Fibroblast of the aortic adventitia (primary cell): ENCODE measurements at places on chromosomes 7 and 10. TPM values are rescaled to one million over a fixed set of nuclear protein-coding genes. Genes with fewer than 3 reads are reported as not detected.

The SPDYE5 gene
- 0.09 TPM in 1 of 2 replicates, not detected in the other for total RNA-seq

The CADPS2 gene
- total RNA-seq: 16.0 and 26.9 TPM in 2 replicates

The RBM28 gene
- total RNA-seq: 14.7 and 66.7 TPM in 2 replicates

The CPA2 gene
- total RNA-seq: not detected in 2 replicates

The HABP2 gene
- not detected in 2 replicates for total RNA-seq

The SFTPD gene
- not detected in 2 replicates for total RNA-seq

The PNLIPRP1 gene
- not detected in 2 replicates for total RNA-seq

The SSC4D gene
- total RNA-seq: 0.36 and 1.5 TPM in 2 replicates

The CLCN1 gene
- total RNA-seq: 0.16 TPM in 1 of 2 replicates, not detected in the other

The TAS2R4 gene
- total RNA-seq: 2.3 and 4.5 TPM in 2 replicates

The TFR2 gene
- total RNA-seq: 0.08 and 1.2 TPM in 2 replicates

The COL1A2 gene
- total RNA-seq: 4,453 and 32,213 TPM in 2 replicates

The UTF1 gene
- not detected in 2 replicates for total RNA-seq

The CPEB3 gene
- total RNA-seq: 0.99 and 1.7 TPM in 2 replicates

The PTPRN2 gene
- 0.09 and 2.5 TPM in 2 replicates for total RNA-seq

The NRCAM gene
- total RNA-seq: 2.3 and 5.4 TPM in 2 replicates

The PARG gene
- total RNA-seq: 16.0 and 33.3 TPM in 2 replicates

The CDHR1 gene
- total RNA-seq: not detected in 2 replicates

The PDZD7 gene
- 0.16 and 0.27 TPM in 2 replicates for total RNA-seq

The CFAP46 gene
- 0.09 and 1.5 TPM in 2 replicates for total RNA-seq

The ENTPD1 gene
- total RNA-seq: 0.09 and 0.16 TPM in 2 replicates

The RNF32 gene
- total RNA-seq: 0.54 and 1.9 TPM in 2 replicates

The NSUN6 gene
- 12.3 and 23.4 TPM in 2 replicates for total RNA-seq

The HOXA5 gene
- total RNA-seq: 0.72 and 2.4 TPM in 2 replicates

The NPY4R gene
- total RNA-seq: not detected in 2 replicates

The OR9A2 gene
- not detected in 2 replicates for total RNA-seq

The FAM25C gene
- total RNA-seq: not detected in 2 replicates

The RAB19 gene
- total RNA-seq: not detected in 2 replicates

The CYP2C19 gene
- total RNA-seq: not detected in 2 replicates

The CCDC172 gene
- total RNA-seq: not detected in 2 replicates

The IDE gene
- total RNA-seq: 20.4 and 44.7 TPM in 2 replicates

The ZNF365 gene
- 0.41 and 7.2 TPM in 2 replicates for total RNA-seq

The DDX56 gene
- total RNA-seq: 14.6 and 48.4 TPM in 2 replicates

The ALOX5 gene
- total RNA-seq: not detected in 2 replicates

The PDK4 gene
- total RNA-seq: 0.72 and 4.5 TPM in 2 replicates

The LLCFC1 gene
- not detected in 2 replicates for total RNA-seq

The LRRC18 gene
- not detected in 2 replicates for total RNA-seq

The PVRIG gene
- total RNA-seq: not detected in 2 replicates

The ATP6V0A4 gene
- total RNA-seq: not detected in 2 replicates

The C10orf53 gene
- not detected in 2 replicates for total RNA-seq

The LIPN gene
- total RNA-seq: not detected in 2 replicates
